ENCODE measurements at places on chromosomes 2 and 18.
A peak's percentile ranks its signal among the peaks of the same experiment; 100 is the strongest.

- no peak for DNase-seq
These were observed 16.1 kb upstream of the CD207 start for GRCh38 chr2:70851704-70852103.

DNA sequence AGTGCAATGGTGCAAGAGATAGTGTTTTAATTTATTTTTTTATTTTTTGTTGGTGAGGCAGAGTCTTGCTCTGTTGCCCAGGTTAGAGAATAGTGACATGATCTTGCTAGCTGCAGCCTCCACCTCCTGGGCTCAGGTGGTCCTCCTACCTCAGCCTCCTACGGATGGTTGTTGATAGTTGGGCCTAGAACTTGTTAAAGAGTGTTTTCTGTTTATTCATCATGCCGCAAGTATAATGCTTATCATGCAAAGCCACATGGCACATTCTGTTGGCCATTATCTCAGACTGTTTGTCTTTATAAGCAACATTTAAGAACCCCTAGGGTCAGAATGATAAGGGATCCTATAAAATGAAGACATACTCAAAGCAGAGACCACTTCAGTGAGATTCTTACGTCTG lies 1.7 kb downstream of the UGGT1 start:
- DNase-seq = no peak

- no peak for DNase-seq
These were observed 88.7 kb downstream of the TGOLN2 start for GRCh38 chr2:85239102-85239501.

DNA sequence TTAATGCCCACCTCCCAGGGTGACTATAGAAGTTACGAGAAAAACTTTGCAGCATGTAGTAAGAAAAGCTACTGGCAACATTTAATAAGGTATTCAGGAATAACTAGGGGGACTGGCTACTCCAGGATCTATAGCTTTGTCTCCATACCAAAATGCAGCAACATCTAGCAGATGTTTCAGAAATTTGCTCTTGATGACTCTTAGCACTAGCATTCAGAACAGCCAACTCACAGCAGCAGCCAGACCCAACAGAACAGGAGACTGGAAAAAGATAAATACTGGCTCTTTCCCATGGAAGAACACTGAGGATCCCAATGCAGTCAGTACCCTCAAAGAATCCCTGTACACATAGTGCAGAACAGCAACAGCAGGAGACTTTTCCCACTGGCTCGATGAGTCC lies 105.0 kb downstream of the PRKRA start:
- no peak for DNase-seq

DNA sequence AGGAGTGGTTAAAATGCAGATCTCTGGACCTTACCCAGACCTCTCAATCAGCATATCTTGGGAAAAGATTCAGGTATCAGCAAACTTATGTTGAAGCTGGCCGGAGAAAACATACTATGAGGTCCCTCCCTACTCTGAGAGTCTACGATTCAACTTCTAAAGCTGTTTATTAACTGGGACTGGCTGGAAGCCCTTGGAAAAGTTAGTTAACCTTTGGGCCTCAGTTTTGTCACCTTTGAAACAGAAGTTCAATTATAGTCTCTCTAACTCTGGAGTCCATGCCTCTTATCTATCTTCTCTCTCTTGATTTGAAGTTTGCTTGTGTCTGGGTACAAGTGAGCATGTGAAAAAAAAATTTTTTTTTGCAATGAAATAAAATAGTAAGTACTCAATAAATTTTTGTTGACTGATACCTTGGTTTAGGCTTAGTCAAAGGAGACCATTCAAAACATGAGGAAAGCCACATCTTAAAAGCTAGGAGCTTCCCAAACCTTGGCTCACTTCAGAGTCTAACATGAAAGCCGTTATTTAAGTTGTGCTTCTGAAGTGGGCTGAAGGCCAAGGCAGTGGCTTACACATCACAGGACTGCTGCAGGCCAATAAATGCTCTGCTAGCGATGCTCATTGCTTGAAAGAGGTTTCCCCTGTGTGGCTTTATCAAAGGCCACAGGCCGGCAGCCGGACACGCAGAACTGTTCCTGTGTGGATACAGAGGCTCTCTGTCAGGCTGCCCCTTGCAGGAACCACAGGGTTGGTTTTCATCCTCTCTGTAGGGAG lies 110.6 kb upstream of the FAM136A start:
- DNase-seq = no peak

DNA sequence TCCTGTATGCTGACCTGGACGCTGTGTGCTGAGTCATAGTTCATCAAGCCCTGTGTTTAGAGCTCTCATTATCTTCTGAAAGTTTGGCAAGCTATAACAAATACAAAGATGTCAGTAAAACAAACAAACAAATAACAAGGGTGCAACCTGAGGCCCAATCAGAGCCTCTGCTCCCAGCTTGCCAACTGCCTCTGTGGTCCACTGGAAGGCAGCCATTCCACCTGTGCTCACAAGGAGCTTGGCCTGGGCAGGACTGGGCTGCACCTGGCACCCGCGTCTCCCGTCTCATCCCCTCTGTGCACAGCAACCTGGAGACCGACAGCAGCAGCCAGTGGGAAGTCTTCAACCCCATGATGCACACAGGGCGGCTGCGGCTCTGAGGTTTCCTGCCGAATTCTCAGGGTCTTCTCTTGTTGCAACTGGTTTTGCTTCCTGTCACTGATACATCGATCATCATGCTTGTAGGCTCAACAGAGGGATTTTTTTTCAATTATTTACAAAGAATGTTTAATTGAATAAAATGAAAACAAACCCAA lies 97.8 kb downstream of the TMEM18 start:
- no peak for DNase-seq

DNA sequence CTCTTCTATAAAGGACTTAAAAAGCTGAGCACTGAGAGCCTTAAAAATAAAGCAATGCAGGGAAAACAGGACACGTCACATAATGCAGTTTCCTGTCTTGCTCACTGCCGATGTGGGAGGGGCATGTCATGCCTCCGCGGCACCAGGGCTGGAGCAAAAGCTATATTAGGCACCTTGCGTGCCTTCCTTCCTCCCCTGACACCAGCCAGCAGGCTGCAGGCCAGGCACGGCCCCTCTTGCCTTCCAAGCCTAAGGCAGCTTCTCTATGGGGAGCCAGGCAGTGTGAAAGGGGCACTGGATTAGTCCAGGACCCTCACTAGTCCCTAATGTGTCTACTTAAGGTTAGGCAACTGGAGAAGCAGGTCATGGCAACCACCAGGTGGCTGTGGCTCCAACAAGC lies 26.3 kb downstream of the MRPL35 start:
- DNase-seq = peak; percentile 29

- peak; percentile 25 for DNase-seq
These were observed 10.4 kb upstream of the MAP3K2 start for GRCh38 chr2:127398239-127398590.

DNA sequence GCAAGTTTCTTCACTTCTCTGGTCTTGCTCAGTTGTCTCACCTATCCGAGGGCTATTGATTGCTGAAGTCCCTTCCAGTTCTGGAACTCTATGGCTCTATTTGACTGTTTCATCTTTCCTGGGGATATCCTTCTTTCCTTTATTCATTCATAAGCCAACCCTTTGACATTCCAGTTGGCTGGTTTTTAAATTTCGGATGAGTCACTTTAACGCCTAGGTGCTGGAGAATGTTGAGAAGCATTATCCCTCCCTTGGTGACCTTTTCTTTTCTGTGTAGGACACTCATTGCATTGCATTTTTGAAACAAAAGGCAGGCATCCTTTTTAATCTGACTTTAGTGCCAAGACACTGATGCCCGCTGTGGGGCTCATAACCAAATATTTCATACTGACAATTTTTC lies 307.1 kb downstream of the TSN start:
- no peak for DNase-seq

DNA sequence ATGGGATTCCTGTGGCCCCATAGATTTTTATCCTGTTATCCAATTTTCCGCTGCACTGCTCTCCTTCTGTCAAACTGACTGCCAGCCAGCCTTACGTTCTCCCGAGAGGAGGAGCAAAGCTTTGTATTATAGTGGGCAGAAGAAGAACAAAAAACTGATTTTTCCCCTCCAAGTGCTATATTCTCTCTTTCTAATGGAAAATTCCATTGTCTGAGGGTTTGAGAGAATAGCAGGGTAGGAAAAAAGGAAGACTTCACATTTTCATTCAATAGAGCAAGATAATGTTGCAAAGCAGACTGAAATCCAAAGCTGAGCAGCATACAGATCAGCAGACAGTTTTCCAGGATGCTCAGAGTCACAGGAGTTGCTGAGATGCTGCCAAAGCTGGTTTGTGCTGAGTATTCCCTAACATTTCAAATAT lies 238.0 kb downstream of the UBE2E3 start:
- DNase-seq = no peak

GRCh38 chr18:27314996-27315395 lies 129.9 kb upstream of the CHST9 start:
- no peak for DNase-seq
